ENCODE measurements at places on chromosomes 2 and 18.
A peak's percentile ranks its signal among the peaks of the same experiment; 100 is the strongest.

GRCh38 chr2:117858892-117859531 lies 44.5 kb downstream of the DDX18 start:
- no peak for DNase-seq

- no peak for DNase-seq
Measured at GRCh38 chr2:55357927-55358326, 61.7 kb downstream of the CCDC88A start.

- peak; percentile 17 for DNase-seq
Measured at GRCh38 chr2:28447943-28448792, 47.7 kb upstream of the PLB1 start.

- DNase-seq, result no peak
Measured at GRCh38 chr2:142602418-142602989, 275.0 kb upstream of the KYNU start.

DNA sequence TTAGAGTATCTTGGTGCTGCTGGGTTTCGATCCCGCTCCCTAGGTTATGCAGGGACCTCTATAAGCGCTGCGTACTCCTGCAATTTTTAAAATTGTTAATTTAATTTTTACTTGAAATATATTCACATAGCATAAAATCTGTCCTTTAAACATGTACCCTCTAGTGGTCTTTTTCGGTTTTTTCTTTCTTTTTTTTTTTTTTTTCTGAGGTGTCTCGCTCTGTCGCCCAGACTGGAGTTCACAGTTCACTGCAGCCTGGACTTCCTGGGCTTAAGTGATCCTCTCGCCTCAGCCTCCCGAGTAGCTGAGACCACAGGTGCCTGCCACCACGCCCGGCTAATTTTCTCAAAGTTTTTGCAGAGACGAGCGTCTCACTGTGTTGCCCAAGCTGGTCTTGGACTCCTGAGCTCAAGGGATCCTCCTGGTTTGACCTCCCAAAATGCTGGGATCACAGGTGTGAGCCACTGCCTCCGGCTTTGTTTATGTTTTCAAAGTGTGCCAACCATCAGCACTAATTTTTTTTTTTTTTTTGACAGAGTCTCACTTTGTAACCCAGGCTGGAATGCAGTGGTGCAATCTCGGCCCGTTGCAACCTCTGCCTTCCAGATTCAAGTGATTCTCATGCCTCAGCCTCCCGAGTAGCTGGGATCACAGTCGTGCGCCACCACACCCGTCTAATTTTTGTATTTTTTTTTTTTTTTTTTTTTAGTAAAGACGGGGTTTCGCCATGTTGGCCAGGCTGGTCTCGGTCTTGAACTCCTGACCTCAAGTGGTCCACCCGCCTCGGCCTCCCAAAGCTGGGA lies 585 bp upstream of the MOB1A start:
- DNase-seq, result no peak

GRCh38 chr2:96389736-96390135 lies 54.2 kb downstream of the NCAPH start:
- peak; percentile 17 for DNase-seq

DNA sequence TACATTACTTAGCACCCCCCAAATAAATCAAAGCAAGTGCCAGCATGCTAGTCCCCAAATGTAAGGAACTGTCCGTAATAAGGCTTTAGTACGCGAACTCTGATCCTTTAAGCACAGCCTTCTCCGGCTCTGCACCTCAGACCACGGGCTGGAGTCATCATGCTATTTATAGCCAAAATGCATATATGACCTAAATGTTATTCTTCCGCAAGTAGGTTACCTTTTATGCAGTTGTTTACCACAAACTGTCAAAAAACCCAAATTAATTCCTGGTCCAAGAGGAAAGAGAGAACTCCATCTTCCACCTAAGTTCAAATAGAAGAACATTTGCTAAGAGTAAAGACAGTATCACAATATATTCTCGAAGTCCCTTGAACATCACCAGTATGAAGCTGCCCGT lies 42.7 kb downstream of the ZNF516 start:
- DNase-seq, result no peak

DNA sequence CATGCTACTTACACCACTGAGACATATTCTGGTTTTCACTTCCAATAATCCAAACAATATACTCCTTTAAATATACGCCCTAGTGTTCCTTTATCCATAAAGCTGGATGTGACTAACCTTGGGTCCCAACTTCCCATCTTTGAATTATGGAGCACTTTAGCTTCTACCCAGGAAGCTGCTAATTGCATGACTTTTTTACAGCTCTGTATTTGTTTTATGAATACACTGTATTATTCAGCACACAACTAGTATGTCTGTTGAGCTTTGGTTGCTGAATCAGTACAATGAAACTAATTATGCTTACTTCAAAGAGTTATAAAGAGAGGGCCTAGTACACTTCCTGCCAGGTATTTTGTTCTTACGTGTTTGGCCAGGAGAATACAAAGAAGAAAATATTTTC lies 118.5 kb downstream of the BAZ2B start:
- no peak for DNase-seq

DNA sequence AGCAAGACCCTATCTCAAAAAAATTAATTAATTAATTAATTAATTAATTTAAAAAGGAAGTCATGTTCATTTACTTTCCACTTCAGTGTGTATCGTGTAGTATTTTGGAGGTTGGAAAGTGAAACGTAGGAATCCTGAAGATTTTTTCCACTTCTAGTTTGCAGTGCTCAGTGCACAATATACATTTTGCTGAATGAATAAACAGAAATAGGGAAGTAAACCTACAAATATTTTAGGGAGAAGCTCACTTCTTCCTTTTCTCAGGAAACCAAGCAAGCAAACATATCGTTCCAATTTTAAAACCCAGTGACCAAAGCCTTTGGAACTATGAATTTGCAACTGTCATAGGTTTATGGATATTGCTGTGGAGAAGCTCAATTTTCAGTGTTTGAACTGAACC lies 27.8 kb downstream of the SLC14A1 start:
- no peak for DNase-seq

DNA sequence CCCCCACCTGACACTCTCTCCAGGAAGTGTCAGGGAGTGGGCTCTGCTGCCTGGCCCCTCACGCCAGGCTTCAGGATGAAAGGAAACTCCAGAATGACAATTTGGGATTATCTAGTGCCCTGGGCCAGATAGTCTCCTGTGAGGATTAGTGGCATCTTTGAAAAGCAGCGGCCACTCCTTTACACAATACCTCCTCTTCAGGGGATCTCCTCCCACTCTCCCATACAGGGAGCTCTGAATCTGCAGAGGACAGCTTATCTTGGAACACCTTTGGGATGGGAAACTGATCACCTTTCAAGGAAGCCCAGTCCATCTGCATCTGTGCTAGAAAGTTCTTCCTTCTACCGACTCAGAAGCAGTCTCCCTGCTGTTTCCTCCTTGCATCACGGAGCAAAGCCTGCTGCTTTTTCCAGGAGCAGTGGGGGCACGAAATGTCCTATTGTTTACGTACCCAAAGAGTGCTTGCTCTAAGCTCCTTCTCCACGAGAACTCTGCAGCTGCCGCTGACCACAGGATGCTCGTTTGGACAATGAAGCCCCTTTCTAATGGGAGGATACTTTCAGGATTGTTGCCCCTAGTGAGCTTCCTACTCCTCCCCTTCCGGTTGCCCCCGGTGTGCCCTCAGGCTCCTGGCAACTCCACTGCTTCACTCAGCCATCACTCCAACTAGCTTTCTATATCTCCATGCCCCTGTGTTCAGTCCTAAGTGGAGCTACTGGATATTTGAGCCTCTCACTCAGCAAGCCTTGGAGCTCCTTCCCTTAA lies 31.5 kb downstream of the SIX3 start:
- DNase-seq, result no peak

GRCh38 chr2:239507576-239508258 lies 106.9 kb upstream of the HDAC4 start:
- no peak for DNase-seq

- DNase-seq, result peak; percentile 92
Measured at GRCh38 chr18:59358712-59359575, at the start of gene LMAN1. Gene LMAN1, minus strand, starts transcription at chr18:59359265. Its CDS starts 21 bp downstream, at chr18:59359244.

GRCh38 chr2:141506135-141506534 lies 624.7 kb downstream of the LRP1B start:
- no peak for DNase-seq

Measured in CD4-positive, alpha-beta T cell treated with Interferon alpha-2 for 1 hour (primary cell).